ENCODE measurements at places on chromosomes 12 and 14. TPM values are rescaled to one million over a fixed set of nuclear protein-coding genes. Genes with fewer than 3 reads are reported as not detected.

Gene NRXN3
- total RNA-seq: not detected

Gene CYP27B1
- total RNA-seq: 6.8 TPM

Gene CLEC2A
- total RNA-seq: not detected

Gene TC2N
- 48.8 TPM for total RNA-seq

Gene AQP2
- not detected for total RNA-seq

Gene GALNT9
- total RNA-seq: 0.30 TPM

DNA sequence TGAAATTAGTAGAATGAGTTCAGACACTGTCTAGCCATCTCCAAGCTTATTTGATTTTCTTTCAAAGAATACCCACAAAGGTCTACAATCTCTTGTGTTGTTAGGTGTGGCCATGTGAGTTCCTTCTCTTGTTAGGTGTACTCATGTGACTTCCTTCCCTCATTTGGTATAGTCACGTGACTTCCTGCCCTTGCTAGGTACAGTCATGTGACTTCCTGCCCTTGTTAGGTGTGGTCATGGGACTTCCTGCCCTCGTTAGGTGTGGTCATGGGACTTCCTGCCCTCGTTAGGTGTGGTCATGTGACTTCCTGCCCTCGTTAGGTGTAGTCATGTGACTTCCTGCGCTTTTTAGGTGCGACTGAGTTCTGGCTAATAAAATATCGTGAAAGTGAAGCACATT, 179.6 kb downstream of the TMX1 start:
- H3K36me3 ChIP-seq: peaks cover 13% of the 10 kb centered on the region
- H3K27me3 ChIP-seq: peaks cover 11% of the 10 kb centered on the region
- H3K4me1 ChIP-seq: peaks cover 15% of the 10 kb centered on the region
- H3K4me3 ChIP-seq: no peak overlapping the region
- peak overlapping the region; percentile 59 for H3K27ac ChIP-seq

- H3K27me3 ChIP-seq: peaks cover 21% of the 10 kb centered on the region
- DNase-seq: no peak
- no peaks in the 10 kb centered on the region for H3K4me1 ChIP-seq
- H3K4me3 ChIP-seq: no peak overlapping the region
- H3K27ac ChIP-seq: no peak overlapping the region
- H3K36me3 ChIP-seq: no peaks in the 10 kb centered on the region
Observed at GRCh38 chr14:95901054-95901453, 24.4 kb downstream of the TUNAR start.

DNA sequence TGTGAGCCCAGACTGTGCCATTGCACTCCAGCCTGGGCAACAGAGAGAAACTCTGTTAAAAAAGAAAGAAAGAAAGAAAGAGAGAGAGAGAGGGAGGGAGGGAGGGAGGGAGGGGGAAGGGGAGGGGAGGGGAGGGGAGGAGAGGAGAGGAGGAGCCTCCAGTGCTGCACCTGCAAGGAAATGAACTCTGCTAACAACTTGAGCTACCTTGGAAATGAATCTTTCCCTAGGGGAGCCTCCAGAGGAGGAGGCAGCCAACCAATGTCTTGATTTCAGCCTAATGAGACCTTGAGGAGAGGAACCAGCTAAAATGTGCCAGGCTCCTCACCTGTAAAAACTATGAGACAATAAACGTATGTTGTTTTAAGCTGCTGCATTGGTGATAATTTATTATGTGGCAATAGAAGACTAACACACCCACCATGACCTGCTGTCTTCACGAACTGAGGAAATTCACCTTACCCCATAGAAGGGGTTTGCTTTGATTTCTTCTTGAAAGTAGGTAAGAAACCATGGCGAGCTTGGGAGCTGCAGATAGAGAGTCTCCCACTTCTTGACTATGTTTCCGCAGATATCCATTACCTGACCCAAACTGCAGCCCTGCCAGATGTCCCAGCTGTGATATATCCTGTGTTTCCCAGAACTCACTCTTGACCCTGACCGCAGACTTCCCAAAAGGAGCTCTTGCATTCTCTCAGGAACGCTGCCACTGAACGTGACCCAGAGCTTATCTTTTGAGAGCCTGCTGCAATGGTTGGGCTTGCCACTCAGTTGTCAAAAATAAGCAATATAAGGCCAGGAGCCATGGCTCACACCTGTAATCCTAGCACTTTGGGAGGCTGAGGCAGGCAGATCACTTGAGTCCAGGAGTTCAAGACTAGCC, 31.5 kb upstream of the TMPO start:
- DNase-seq: no peak
- H3K36me3 ChIP-seq: no peaks in the 10 kb centered on the region
- H3K27me3 ChIP-seq: peaks cover 4% of the 10 kb centered on the region
- no peak overlapping the region for H3K4me3 ChIP-seq
- H3K4me1 ChIP-seq: no peaks in the 10 kb centered on the region
- no peak overlapping the region for H3K27ac ChIP-seq

DNA sequence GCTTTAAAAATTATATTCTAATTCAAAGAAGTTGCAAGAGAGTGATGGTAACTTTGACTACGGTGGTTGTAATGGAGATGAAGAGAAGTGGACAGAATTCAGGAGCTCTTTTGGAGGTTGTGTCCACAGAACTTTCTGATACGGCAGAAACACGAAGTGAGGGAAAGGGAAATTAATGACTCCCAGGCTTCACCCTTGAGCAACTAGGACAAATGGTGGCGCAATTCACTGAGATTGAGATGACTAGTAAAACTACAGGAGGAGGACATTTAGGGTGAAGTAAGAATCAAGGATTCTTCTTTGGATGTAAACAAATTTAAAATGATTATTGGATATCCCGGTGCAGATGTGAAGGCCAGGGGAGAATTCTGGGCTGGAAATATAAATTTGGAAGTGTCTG, 212.6 kb downstream of the PTPRO start:
- no peaks in the 10 kb centered on the region for H3K27me3 ChIP-seq
- H3K4me3 ChIP-seq: no peak overlapping the region
- no peaks in the 10 kb centered on the region for H3K36me3 ChIP-seq
- no peak overlapping the region for H3K27ac ChIP-seq

- peaks cover 6% of the 10 kb centered on the region for H3K36me3 ChIP-seq
- DNase-seq: peak; percentile 42
- H3K27me3 ChIP-seq: no peaks in the 10 kb centered on the region
- peaks cover 86% of the 10 kb centered on the region for H3K4me1 ChIP-seq
- peak overlapping the region; percentile 16 for H3K4me3 ChIP-seq
Observed at GRCh38 chr14:68952531-68953195, 26.4 kb downstream of the ACTN1 start.

All from activated CD4-positive, alpha-beta T cell treated with anti-CD3 and anti-CD28 coated beads for 36 hours (primary cell).